ENCODE measurements at places on chromosomes 5 and 9.
A peak's percentile ranks its signal among the peaks of the same experiment; 100 is the strongest.

- DNase-seq, result no peak
Observed at GRCh38 chr5:2861605-2862004, 110.1 kb upstream of the IRX2 start.

- peak; percentile 78 for DNase-seq
Observed at GRCh38 chr9:21696411-21696871, 106.0 kb upstream of the MTAP start.

DNA sequence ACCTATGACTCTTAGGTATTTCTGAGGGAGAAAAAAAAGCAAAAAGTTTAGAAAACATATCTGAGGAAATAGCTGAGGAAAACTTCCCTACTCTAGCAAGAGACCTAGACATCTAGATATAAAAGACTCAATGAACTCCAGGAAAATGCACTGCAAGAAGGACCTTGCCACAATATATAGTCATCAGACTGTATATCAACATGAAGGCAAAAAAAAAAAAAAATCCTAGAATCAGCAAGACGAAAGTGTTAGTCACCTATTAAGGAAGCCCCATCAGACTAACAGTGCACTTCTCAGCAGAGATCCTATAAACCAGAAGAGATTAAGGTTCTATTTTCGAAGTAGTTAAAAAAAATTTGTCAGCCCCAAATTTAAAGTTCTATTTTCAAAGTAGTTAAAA lies 166.2 kb downstream of the TMEM38B start:
- no peak for DNase-seq

DNA sequence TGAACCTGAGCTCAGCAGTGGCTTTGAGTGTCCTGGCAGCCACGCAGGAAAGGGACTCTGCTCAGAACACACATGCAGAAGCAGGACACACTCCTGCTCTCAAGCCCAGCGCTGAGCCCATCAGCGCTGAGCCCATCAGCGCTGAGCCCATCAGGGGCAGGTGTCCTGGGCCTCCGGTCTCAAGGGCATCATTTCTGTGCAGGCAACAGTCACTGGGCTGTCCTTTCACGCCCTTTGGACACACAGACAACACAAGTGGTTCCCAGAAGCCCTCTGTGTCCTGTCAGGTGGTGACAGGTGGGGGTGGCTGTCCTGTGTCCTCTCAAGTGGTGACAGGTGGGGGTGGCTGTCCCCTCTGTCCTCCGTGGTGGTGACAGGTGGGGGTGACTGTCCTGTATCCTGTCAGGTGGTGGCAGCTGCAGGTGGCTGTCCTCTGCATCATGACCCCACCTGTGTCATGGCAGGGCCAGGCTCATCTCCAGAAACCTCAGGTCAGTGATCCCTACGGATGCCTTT lies 39.0 kb upstream of the CLPTM1L start:
- DNase-seq, result no peak

DNA sequence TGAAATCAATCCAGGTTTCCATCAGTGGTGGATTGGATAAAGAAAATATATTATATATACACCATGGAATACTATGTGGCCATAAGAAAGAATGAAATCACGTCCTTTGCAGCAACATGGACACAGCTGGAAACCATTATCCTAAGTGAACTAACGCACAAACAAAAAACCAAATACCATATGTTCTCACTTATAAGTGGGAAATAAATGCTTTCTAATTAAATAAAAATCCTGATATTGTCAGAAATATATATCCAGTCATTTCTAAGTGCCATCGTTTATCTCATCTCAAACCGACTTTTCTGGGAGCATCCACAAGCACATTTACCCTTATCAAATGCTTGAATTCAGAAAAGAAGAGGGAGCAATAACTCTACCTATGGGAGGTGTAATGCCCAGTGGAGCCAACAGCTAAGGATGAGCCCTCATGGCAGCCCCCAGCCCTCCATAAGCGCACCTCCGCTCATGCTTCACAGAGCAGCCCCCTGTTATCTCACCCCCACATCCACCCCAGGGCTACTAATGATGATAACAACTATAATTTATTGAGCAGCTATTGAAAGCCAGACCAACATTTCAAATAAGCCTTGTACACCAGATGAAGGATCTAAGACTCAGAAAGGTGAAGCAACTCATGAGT lies 101.7 kb upstream of the SPOCK1 start:
- no peak for DNase-seq

DNA sequence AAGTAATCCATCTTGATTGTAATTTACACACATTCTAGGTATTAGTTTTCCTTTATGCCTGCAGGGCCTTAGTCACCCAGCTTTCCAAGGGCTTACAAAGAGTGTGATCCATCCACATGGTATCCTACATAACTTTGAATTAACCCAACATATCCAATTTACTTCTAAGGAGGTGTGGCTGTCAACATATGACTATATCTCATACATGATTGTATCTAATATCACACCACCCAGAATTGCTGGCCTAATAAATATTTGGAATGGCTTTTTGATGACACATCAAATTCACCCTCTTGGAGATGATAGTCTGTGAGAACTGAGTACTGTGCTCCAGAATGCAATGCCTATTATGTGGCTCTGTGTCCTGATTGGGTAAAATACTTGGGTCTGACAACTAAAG lies 363.3 kb upstream of the GRIN3A start:
- no peak for DNase-seq

- peak; percentile 83 for DNase-seq
Observed at GRCh38 chr5:170070556-170071412, 34.9 kb upstream of the FOXI1 start.

- no peak for DNase-seq
Observed at GRCh38 chr9:133116346-133117231, 4.5 kb downstream of the RALGDS start.

GRCh38 chr5:37088009-37088408 lies 161.2 kb downstream of the CPLANE1 start:
- DNase-seq, result no peak

GRCh38 chr5:89418407-89419085 lies 535.6 kb upstream of the MEF2C start:
- no peak for DNase-seq

DNA sequence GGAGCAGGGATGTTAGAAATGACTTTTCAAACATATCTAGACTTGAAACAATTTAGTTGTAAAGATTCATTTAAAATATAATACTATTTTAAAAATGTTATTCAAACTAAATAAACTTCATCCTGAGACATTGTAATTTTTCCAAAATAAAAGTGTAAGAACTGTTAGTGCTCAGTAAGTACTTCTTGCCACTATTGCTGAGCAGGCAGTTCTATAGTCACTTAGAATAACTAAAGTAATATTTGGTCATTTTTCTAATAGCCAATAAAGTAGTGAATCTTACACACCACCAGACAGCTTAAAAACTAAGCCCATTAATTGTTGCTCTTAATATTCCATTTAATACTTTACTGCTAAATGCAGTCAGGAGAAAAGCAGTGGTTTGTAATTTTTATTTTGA lies 1120.0 kb upstream of the CDH10 start:
- no peak for DNase-seq

- DNase-seq, result peak; percentile 89
Observed at GRCh38 chr9:120873512-120873911, 3.5 kb downstream of the PHF19 start.

DNA sequence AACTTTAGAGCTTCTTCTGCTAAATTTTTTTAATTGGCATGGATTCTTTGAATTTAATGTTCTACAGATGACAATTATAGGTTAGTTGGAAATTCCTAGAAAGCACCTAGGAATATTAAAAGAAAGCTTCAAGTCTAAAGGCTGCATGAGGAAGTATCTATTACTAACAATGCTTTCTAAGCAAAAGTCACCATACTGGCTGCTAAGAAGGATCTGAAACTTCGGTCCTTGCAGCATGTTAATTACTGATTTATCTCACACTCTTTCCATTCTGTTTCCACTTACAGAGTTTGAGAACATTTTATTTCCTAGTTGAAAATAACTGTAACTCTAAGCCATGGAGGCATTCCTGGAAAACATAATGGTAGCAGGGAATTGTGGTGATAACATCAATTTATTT lies 8.4 kb downstream of the SEMA6A start:
- DNase-seq, result no peak

DNA sequence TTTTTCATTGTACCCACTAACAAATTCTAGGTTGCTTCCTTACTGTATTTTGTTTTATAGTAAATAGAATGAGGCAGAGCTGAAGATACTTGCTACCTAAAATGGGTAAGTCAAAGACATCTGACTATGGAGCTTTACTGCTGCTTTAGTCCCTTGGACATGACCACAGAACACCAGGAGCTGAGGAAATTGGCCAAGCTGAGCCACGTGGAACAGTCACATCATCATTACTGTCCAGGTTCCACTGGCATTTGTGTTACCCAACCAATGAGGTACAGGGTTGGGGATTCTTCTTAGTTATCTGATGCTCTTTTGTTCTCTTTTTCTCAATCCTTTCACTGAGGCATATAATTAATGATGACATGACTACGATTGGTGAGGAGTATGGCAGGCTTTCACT lies 47.1 kb downstream of the SSBP2 start:
- DNase-seq, result no peak

DNA sequence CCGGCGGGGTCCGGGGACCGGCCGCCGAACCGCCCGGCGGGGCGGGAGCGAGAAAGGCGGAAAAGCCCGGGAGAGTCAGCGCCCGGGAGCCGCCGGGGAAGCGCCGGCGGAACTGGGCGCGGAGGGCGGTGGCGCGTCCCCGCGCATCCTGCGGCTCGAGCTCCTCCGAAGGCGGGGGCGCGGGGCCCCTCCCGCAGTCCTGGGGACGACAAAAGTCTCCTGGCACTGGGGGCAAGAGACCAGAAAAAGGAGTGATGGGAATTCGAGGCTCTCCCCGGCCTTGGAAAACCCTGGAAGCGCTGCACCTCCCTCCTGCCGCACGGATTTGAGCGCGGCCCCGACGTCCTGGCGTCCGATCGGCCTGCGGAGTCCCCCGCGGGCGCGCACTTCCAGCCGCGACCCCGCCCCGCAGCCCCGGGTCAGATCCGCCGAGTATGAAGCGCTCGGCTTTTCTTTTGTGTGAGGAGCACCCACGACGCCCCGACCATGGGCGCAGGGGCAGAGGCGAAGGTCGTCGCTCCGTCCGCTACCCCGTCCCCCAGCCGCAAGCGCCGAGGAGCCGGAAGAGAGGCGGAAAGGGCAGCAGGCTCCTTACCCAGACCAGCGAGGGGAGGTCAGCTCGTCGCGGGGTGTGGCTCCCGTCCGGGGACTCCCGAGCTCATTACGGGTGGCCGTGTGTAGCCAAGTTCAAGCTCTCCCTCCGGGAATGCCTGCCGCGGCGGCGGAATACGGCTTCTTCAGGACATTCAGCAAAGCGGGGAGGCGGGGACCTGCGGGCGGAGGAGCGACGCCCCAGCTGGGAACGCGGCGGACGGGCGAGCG lies at the start of gene EPB41L4A:
Gene EPB41L4A, minus strand, starts transcription at position 114 of the 822 bp plus-strand sequence. CDS start 238 bp downstream, outside the sequence.
- DNase-seq, result peak; percentile 63

DNA sequence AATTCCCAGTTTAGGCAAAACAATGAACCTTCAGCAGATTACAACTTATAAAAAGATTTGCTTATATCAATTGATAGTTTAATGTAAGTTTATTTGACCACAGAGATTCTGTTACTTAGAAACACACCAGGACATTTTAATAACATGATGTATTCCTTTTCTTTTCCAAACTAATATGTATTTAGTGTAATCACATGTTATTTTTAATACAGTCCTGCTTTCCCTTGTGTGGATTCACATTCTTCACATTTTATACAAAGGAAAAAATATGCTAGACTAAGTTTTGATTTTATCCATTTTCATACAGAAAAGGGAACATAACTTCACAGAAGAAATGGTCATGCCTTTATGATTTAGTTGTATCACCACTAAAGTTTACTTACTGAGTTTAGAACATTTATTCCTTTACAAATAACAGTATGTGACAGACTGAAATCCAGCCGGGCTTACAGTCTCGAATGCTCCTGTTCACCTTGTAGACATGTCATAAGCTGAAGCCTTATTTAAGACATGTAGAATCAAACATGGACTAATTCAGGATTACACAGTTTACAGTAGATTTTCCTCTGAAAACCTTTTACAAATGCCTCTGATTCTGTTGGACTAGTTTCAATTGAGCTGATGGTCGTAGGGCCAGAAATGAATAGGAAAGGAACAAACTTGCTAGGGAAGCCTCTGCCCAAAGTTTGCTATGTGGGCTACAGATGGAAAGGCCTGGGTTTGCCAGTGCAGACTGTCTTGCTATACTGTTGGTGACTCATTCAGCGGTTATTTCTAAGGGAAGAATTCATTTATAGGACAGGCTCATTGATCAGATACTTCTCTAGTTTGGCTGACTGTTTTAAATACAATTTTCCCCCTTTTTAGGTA lies 6.6 kb upstream of the ASPN start:
- DNase-seq, result no peak

DNA sequence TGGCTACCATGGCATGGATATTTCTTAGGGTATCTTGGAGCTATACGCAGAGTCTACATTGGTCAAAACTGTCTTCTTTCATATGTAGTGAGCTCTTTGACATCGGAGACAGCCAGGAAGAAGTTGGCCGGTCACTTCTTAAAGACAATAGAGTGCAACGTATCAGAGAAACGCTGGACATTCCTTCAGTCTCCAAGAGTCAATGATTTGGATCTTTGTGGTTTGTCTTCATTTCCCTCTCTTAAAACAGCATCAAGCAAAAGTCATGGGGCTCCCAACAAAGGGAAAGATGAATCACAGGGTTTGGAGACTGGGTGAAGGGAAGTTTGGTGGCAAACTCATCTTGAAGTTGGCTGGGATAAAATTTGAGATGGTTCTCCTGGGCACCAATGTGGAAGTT lies 320.1 kb downstream of the AGTPBP1 start:
- no peak for DNase-seq

- DNase-seq, result no peak
Observed at GRCh38 chr9:79652598-79652997, 80.8 kb downstream of the TLE4 start.

DNA sequence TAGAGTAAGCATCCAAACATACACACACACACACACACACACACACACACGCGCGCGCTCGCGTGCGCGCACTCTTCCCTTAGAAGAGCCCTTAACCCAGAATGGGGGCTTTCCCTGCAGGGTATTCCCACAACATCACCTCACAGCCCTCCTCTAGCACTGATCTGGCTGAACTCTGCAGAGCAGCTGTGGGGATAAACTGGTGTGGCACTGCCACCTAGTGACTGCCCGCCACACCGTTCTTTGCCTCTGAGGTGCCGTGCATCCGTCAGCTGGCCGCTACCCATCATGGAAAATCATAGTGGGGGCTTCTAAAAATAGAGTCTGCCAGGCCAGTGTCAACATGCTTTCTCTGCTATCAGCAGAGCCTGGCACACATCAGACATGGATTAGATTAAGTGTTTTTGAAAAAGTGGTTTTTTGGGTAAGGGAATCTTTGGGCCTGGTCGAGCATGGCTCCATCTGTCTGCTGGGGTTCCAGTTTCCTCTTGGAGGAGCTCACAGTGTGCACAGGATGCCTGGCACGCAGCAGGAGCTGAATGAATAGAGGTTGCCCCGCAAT lies 88.1 kb downstream of the KCNN2 start:
- DNase-seq, result peak; percentile 77

- DNase-seq, result no peak
Observed at GRCh38 chr5:151585970-151586369, 5.2 kb downstream of the FAT2 start.

GRCh38 chr5:61402970-61403900 lies 71.2 kb downstream of the ZSWIM6 start:
- no peak for DNase-seq

- DNase-seq, result no peak
Observed at GRCh38 chr5:74073257-74073656, 447.3 kb downstream of the ARHGEF28 start.

- no peak for DNase-seq
Observed at GRCh38 chr5:948472-949274, 56.0 kb downstream of the TRIP13 start.

All from WTC11 (cell line).